NCI-H1092 treated with DMSO at 0.1 percent for 48 hours (cell line): ENCODE measurements at places on chromosomes 13 and 19.

DNA sequence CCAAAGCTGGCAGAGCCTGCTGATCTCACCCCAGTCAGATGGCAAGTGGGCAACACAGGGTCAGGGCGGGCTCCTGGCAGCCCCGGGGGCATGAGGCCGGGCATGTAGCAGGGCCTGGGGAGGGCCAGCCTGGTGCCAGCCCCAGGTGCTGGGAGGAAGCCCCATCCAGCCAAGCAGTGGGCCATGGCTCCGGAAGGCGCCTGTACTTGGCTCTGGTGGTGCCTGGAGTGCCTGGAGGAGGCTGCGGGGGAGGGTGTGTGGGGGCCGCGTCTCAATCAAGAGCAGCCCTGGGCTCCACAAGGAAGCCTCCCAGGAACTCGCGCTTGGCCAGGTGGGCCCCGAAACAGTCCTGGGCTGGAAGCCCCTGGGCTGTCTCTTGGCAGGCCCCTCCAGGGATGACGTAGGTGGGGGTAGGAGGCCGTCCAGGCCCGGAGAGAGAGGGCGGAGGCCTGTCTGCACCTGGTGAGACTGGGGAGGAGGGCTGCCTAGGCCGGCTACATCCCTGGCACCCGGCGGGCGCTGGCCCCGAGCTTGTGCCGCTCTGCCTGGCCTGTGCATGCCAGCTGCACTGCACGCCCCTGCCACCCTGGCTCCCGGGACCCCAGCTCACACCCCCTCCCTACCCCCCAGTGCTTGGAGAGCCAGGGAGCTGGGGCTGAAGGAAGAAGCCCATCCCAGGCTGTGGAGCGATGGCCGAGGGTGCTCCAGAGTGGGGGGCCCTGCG is 45.9 kb downstream of the COMP start:
- no peak for DNase-seq

- no peak for DNase-seq
These were observed 288.9 kb upstream of the MAB21L1 start for GRCh38 chr13:35765366-35765765.

DNA sequence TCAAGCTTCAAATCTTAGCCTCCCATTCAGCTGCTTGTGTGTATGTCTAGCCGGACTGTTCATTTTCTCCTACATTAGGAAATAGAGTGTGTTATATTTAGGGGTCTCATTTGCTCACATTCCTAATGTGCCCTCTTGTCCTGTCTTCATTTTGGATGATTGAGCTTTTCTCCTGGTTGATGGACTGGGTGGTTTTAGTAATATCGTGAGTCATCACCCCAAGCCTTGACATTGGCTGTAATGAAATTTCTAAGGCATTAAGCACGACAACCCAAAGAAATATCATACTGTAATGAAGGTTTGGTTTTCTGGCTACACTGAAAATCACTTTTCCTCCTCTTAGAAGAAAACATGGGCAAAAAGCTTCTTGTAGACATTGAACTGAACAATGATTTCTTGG is 110.7 kb upstream of the WASF3 start:
- no peak for DNase-seq

- DNase-seq = no peak
These were observed 528.9 kb downstream of the DACH1 start for GRCh38 chr13:71338070-71338469.

GRCh38 chr13:67229481-67230403 is at the start of gene PCDH9:
Gene PCDH9, minus strand, starts transcription at chr13:67230336. Its CDS starts 1,896 bp downstream, at chr13:67228440.
- DNase-seq = peak; percentile 57

- DNase-seq = peak; percentile 28
These were observed 26.3 kb downstream of the DCAF15 start for GRCh38 chr19:13978351-13979243.

DNA sequence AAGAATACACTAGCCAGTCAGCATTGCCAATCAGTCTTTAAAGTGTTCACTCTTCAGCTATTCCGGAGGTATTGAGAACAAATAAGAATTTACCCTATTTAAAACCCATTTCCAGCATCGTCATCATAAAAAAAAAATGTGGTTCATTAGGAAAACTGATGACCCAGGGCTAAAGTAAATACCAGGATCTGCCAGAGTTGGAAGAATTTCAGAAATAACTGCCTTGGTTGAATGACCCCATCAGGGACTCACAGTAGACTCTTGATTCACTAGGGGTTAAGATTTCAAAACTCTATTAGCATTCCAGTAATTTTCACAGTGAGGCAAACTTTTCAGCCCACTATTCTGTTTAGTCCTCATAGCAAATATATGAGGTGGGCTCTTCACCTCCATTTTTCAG is 377.0 kb downstream of the ITGBL1 start:
- no peak for DNase-seq

- no peak for DNase-seq
These were observed 156.1 kb downstream of the IRS2 start for GRCh38 chr13:109630271-109630670.

- no peak for DNase-seq
These were observed 23.5 kb upstream of the SLC15A1 start for GRCh38 chr13:98775844-98776598.

GRCh38 chr19:30319876-30320275 is 52.3 kb upstream of the ZNF536 start:
- DNase-seq = no peak

DNA sequence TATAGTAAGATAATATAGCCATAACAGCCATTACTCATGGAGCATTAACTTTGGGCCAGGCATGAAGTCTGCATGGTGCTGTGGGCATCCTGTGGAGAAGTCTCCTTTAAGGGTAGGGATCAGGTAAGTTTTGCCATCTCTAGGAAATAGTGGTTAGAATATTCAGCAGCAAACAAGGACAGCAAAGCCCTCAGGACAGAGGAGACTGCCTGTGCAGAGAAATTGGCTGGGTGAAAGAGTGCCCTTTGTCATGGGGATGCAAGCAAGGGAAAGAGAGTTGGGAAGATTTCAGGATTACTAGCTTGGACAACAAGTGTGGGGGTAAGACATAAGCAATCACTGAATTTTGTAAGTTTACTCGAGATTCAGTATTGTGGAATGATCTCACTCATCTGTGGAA is 15.7 kb upstream of the OBI1 start:
- DNase-seq = no peak

GRCh38 chr19:19687090-19687489 is 18.5 kb downstream of the ZNF101 start:
- DNase-seq = no peak

DNA sequence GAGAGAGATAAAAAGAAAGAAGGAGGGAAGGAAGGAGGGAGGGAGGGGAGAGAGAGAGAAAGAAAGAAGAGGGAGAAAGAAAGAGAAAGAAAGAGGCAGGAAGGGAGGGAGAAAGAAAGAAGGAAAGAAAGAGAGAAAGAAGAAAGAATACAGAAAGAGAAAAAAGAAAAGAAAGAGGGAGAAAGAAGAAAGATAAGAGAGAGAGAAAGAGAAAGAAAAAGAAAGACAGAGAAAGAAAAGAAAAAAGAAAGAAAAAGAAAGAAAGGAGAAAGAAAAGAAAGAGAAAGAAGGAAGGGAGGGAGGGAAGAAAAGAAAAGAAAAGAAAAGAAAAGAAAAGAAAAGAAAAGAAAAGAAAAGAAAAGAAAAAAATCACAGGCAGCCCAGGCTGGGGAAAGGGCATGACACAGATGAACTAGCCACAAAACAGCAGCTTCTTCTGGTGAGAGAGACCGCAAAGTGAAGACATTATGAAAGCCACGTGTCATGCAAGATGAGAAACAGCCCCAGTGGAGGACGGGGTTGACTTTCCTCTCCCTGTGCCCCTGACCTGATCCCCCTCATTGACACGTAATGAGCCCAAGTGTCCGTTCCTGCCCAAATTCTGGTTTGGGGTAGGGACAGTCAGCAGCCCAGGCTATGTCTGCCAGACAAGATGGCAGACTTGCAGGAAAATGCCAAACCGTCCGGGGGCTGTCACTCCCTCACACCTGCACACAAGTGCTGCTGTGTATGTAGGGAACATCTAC is 102.1 kb downstream of the INSR start:
- no peak for DNase-seq

- no peak for DNase-seq
These were observed 11.6 kb upstream of the DNMT1 start for GRCh38 chr19:10206226-10206885.

DNA sequence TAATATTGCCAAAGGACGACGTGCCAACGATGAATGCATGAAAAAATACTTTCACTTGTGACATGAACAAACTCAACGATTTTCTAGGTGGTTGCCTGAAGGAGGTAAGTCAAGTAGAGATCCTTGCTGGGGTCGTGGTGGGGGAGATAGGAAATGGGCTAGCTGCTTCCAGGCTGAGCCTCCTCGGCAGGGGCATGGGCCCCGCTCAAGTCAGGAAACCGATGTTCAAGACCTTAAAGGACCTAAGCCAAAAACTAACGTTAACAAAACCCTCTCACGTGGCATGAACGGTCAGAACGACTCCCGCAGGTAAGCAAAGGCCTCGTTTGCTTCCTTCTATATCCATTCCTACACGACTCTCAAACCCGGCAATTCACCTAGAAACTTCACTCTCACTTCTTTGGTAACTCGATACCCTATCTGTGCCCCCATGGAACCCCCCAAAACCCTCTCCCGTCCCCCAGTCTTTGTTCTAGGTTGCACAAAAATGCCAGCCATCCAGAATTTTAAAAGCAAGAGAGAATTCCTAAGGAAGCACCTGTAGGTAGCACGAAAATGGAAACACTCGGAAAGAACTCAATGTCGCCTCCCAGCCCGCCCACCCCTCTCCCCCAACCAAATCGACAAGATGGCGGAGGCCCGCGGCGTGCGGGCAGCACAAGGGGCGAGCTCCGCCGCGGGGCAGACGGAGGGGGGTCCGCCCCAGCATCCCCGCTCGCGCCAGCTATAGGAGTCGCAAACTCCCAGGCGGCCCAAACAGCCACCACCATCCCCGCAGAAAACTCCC is 13.6 kb downstream of the ACP4 start:
- peak; percentile 35 for DNase-seq

DNA sequence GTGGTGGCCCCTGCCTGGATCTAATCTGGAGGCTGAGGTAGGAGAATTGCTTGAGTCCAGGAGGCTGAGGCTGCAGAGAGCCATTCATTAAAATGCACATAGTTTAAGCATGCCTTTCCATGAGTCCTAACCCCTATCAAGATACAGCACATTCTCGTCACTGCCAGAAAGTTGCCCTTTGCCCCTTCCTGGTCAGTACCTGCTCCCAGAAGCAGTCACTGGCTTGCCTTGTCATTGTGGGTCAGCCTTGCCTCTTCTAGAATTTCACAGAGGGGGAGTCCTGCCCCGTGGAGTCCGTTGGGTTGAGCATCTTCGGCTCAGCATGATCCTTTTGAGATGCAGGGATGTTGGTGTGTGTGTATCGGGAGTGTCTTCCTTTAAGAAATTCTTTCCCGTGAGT is 10.8 kb downstream of the BICRA start:
- DNase-seq = no peak

DNA sequence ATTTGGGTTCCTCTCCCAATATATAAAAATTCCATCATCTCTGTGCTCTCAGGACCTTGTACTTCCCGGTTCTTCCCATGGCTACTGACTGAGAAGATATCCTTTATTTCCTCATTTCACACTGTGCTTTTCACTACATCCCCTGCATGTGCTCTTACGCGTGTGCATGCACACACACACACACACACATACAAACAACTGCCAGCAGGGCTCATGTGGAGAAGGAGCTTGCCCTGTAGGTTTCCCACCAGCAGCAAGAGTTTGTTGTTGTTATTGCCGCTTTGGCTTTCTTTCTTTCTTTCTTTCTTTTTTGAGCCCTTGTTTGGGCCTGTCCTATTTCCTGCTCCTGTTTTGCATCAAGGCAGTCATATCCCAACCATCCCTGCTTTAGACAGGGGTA is 43.6 kb downstream of the TEX26 start:
- DNase-seq = no peak

DNA sequence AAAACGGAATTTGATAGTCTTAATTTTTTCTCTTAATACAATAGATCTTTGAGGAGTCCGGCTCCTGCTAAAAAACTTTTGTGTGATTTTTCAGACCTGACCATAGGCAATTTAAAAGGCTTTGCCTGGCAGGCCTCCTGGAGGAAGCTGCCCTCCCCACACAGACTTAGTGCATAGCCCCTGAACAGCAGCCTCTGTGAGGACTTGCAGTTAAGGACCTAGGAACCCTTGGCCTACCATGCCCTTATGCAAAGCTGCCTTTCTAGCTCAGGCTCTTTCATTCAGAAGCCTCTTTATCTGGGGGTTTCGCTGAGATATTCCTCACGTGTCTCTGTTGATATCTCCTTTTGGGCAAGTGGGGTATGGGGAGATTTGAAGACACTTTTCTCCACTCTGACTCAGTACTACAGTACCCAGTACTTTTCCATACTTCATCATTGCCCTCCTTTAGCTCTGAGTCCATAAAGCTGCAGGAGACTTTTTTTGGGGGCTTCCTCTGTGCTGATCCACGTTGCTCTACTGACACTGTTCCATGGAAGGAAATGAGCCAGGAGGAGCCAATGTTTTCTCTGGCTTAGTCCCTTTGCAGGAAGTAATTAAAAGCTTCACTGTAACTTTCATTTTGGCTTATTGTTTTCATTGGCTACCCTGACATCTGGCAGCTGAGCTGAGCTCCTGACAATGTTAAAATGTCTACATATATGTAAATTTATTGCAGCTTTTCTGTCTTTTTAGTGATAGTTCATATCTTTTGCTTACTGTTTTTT is 283.1 kb downstream of the TDRD3 start:
- DNase-seq = no peak

DNA sequence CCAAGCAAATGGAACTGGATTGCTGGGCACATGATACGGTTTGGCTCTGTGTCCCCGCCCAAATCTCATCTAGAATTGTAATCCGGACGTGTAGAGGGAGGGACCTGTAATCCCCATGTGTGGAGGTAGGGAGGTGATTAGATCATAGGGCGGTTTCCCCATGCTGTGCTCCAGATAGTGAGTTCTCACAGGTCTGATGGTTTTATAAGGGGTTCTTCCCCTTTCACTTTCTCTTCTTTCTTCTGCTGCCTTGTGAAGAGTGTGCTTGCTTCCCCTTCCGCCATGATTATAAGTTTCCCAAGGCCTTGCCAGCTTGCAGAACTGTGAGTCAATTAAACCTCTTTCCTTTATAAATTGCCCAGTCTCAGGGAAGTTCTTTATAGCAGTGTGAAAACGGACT is 32.6 kb upstream of the MTIF3 start:
- no peak for DNase-seq
